Inflammatory macrophage treated with lipopolysaccharide for 1 hour (primary cell): ENCODE measurements at places on chromosomes 12 and 14.
A peak's percentile ranks its signal among the peaks of the same experiment; 100 is the strongest.

- DNase-seq = no peak
These were observed 141.3 kb downstream of the TSPAN9 start for GRCh38 chr12:3218228-3219171.

- no peak for DNase-seq
These were observed 60.0 kb downstream of the BBS10 start for GRCh38 chr12:76288218-76288617.

- no peak for DNase-seq
These were observed 20.0 kb downstream of the TMEM30B start for GRCh38 chr14:61260939-61261776.

DNA sequence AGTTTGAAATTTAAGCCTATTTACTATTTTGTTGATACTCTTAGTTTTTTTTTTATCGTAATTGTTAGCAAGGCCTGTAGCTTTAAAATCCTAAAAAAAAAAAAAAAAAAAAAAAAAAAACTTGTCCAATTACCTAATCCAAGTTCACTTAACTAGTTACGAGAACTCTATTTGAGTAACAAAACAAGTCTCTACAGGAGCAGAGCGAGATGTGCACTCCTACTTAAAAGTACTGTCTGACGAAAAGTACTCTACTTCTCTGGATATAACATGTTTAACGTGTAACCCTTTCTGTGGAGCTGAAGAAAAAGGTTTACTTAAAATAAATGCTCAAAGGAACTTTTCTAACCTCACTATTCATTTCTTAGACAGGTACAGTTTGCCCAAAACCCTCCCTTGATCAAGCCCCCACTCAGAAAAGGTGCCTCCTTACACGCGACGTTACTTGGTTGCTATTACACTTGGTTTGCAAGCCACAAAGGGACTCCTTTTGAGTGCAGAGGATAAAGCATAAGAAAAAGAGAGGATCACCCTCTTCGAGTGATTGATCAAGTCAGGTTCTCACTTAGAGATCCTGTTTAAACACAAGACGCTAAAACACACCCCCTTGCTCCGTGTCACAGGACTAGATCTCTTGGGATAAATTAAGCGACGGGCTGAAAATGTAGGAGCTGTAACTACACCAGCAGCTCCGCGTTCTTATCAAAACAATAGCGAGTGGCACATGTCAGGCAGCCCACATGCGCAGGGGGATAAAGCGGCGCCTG, 2.2 kb downstream of the BAZ1A start:
- DNase-seq = peak; percentile 28
